A673 (cell line): ENCODE measurements at places on chromosomes 3 and 15. TPM values are rescaled to one million over a fixed set of nuclear protein-coding genes. Genes with fewer than 3 reads are reported as not detected.

- no peak overlapping the region for H3K27ac ChIP-seq
- no peaks in the 10 kb centered on the region for H3K27me3 ChIP-seq
- H3K36me3 ChIP-seq, result no peaks in the 10 kb centered on the region
- DNase-seq, result no peak
- no peaks in the 10 kb centered on the region for H3K4me1 ChIP-seq
Measured at GRCh38 chr3:117018655-117019054, 309.1 kb downstream of the TUSC7 start.

DNA sequence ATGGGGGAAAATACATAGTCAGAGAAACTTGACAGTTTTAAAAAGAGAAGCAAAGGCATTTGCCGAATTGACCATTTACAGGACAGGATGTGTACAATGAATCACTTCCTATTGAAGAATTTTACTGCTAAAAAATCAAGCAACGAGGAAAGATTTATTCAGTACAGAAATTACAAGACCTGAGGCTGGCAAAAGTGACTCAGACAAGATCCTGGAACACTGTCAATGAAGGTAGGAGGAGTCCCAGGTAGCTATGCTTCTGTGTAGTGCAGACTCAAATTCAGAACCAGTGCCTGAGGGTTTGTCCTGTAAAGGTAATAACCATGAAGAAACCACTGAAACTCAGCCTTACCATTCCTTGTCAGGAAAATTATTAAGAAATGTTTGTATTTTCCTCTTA is 120.9 kb downstream of the ZMAT3 start:
- no peak for DNase-seq
- H3K4me3 ChIP-seq, result no peak overlapping the region
- H3K27me3 ChIP-seq, result no peaks in the 10 kb centered on the region
- H3K4me1 ChIP-seq, result no peaks in the 10 kb centered on the region
- no peak overlapping the region for H3K27ac ChIP-seq
- no peaks in the 10 kb centered on the region for H3K36me3 ChIP-seq

- no peaks in the 10 kb centered on the region for H3K27me3 ChIP-seq
- H3K36me3 ChIP-seq, result no peaks in the 10 kb centered on the region
- H3K27ac ChIP-seq, result no peak overlapping the region
- H3K4me1 ChIP-seq, result no peaks in the 10 kb centered on the region
- no peak for DNase-seq
- no peak overlapping the region for H3K4me3 ChIP-seq
Measured at GRCh38 chr3:56916716-56917360, 115.1 kb upstream of the ARHGEF3 start.

- no peaks in the 10 kb centered on the region for H3K36me3 ChIP-seq
- H3K27ac ChIP-seq, result no peak overlapping the region
- no peaks in the 10 kb centered on the region for H3K4me1 ChIP-seq
- H3K4me3 ChIP-seq, result peak overlapping the region; percentile 16
- peak; percentile 83 for DNase-seq
- peaks cover 22% of the 10 kb centered on the region for H3K27me3 ChIP-seq
Measured at GRCh38 chr15:75801859-75802593, 41.2 kb upstream of the UBE2Q2 start.

GRCh38 chr3:42376344-42376798 is 34.0 kb downstream of the LYZL4 start:
- no peaks in the 10 kb centered on the region for H3K27me3 ChIP-seq
- peak; percentile 28 for DNase-seq
- no peak overlapping the region for H3K4me3 ChIP-seq
- no peaks in the 10 kb centered on the region for H3K36me3 ChIP-seq
- no peak overlapping the region for H3K27ac ChIP-seq
- H3K4me1 ChIP-seq, result no peaks in the 10 kb centered on the region

DNA sequence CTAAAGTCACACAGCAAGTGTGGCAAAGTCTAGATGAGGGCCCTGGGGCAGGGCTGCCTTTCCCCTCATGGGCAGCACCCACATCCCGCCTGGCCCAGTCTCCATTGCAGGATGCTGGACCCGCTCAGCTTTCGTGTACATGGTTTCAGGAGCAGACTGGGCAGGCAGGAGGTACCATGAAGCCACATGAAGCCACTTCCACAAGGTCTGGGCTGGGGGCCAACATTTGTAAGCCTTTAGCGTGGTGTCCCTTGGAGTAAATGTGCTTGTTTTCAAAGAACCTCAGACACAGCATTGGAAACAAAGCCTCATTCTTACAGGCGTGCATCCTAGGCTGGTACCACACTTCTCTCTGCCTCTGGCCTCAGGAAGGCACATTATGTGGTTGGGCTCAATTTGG is 34.5 kb downstream of the UMPS start:
- H3K36me3 ChIP-seq, result peaks cover 42% of the 10 kb centered on the region
- no peak overlapping the region for H3K27ac ChIP-seq
- DNase-seq, result peak; percentile 44
- H3K4me1 ChIP-seq, result peaks cover 14% of the 10 kb centered on the region
- no peak overlapping the region for H3K4me3 ChIP-seq

GUCA1C gene
- total RNA-seq, result not detected in 2 replicates
